Psoas muscle (tissue), 8 donors: ENCODE measurements at places on chromosomes 1 and 21. TPM values are rescaled to one million over a fixed set of nuclear protein-coding genes. Genes with fewer than 3 reads are reported as not detected.
A peak's percentile ranks its signal among the peaks of the same experiment; 100 is the strongest.

DNA sequence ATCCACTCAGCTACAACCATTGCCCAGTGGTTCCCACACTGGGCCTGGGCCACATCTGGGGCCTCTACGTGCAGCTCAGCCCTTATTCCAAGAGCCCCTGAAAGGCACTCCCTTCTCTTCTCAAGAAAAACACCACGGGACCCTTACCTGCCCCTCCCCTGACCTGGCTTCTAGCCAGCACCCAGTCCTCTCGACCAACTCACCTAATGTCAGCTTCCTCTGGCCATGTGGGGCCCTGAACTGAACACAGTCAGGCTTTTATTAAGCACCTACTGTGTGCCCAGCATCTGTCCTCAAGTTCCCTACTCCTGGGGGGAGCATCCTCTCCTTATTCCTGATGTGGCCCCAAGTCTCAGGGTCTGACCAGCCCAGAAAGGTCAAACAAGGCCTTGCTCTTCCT is 208.4 kb downstream of the MATN1 start:
- DNase-seq, result no peak

- no peak for DNase-seq
These were observed 284.1 kb downstream of the HHIPL2 start for GRCh38 chr1:222263791-222264190.

GRCh38 chr1:8303876-8304275 is 14.0 kb upstream of the SLC45A1 start:
- no peak for DNase-seq

- DNase-seq, result peak; percentile 92
These were observed 4.0 kb downstream of the GLMP start for GRCh38 chr1:156291226-156292061.

- DNase-seq, result no peak
These were observed 57.6 kb upstream of the AK4 start for GRCh38 chr1:65090406-65090805.

- no peak for DNase-seq
These were observed 453.7 kb downstream of the SETD4 start for GRCh38 chr21:35606578-35606977.

- no peak for DNase-seq
These were observed 298.7 kb downstream of the GRIK1 start for GRCh38 chr21:29641001-29641634.

DNA sequence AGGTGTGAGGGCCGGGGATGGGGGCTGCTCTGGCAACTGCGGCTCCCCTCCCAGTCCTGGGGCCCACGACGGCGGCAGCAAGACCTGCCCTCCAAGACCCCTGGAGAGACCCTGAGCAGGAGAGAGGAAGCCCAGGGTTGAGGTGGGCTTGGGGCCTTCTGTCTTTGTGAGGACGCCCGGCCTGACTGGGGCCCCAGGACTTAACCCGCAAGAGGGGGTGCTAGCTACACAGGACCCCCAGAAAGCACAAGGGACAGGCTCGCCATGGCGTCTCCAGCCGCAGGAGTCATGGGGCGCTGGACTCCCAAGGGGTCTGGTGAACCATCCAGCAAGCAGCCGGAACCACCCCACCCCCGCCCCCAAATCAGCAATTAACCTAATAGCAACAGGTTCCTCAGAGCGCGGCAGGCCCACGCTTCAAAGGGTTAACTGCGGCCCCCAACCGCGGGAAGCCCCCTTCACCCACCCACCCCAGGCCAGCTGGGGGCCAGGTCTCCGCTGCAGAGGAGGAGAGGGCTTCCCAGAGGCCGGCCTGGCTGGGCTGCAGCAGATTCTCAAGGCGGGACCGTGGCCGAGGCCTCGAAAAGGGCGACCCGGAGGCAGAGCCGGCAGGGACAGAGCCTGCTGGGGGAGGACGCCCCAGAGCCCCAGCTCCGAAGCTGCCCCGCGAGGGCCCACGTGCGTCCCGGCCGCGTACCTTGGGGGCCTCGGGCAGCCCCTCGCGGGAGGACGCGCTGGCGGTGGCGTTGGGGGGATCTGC is 525 bp downstream of the C1QTNF12 start:
- DNase-seq, result no peak

DNA sequence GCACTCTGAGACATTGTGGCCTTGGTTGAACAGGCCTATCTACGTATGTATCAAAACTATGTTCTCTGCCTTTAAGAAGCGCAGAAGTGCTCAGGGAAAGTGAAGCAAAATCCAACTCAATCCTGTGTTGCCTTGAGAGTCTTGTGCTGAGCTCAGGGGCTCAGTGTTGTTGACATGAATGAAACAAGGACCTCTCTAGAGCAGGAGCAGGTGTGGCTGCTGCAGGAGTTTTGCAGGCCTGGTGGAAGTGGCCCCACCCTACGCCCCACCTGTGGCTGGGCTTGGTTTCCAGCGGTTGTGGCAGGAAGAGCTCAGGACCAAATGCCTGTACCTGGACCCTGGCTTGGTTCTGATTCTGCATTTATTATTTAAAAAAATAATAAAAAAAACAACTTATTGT is 20.9 kb downstream of the CA6 start:
- no peak for DNase-seq

- no peak for DNase-seq
These were observed 411.9 kb downstream of the NTNG1 start for GRCh38 chr1:107552781-107553180.

DNA sequence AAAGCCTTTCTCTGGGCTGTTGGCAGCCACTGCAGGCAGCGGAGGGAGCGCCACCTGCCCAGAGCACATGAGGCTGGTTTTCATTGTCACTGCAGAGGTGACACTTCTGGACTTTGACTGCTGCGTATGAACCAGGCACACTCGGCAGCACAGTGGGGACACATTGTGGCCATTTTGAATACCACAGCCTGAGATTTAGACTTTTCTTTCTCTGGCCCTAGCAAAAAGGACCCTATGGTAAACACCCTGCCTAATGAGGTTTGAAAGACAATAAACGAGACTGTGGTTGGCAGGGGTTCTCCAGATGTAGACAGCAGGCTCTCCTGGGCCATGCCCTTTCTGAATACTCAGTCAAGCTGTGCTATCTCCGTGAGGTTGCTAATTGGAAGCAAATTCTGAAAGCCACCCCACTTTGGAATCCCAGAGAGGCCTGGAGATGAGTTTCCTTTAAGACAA is 12.0 kb upstream of the KCNE2 start:
- no peak for DNase-seq

- DNase-seq, result peak; percentile 71
These were observed 45.7 kb downstream of the CAPZB start for GRCh38 chr1:19439464-19440171.

The TNFSF18 gene
- not detected for total RNA-seq

The ETV3L gene
- not detected for total RNA-seq

The ETS2 gene
- 94.5 TPM for total RNA-seq

The CAPZB gene
- total RNA-seq, result 284 TPM

The COL8A2 gene
- 0.15 TPM for total RNA-seq

The RNF186 gene
- not detected for total RNA-seq

The C1orf53 gene
- 0.84 TPM for total RNA-seq

The HES5 gene
- total RNA-seq, result 0.38 TPM

The SAMD13 gene
- 1.7 TPM for total RNA-seq

The AMY1B gene
- not detected for total RNA-seq

The LDLRAD1 gene
- total RNA-seq, result not detected

The GPATCH2 gene
- 4.9 TPM for total RNA-seq

The LMX1A gene
- not detected for total RNA-seq

The SPRR2G gene
- total RNA-seq, result not detected
